Iris pigment epithelial cell (primary cell): ENCODE measurements at places on chromosomes 11 and 22.

DNA sequence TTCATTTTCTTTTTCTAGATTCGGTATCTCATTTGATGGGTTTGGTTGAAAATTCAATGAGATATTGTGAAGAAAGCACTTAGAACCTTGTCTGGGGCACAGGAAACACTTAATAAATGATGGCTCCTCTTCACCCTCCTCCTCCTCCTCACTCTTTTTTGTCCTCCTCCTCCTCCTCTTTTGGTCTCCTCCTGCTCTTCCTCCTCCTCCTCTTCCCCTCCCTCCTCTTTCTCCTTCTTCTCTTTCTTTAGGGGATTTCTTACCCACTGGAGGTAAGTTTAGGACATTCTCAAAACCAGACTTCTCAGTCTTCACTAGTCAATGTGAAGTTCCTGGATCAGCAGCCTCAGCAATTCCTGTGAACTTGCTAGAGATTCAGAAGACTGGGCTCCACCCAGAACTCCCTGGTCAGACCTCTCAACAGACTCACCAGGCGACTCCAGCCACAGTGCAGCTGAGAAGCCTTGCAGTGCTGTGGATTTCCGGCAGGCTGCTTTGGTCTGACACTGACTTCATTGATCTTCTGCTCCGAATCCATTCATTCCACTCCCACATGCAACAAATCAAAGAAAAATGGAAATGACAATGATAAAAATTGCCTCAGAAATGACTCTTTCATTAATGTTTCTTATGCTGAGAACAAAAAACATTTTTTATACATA, 368.6 kb upstream of the B3GAT1 start:
- no peak for DNase-seq

- no peak for DNase-seq
Measured at GRCh38 chr22:30614879-30615278, 7.9 kb downstream of the TCN2 start.

GRCh38 chr11:6411594-6412031, 7.3 kb downstream of the APBB1 start:
- DNase-seq = no peak

DNA sequence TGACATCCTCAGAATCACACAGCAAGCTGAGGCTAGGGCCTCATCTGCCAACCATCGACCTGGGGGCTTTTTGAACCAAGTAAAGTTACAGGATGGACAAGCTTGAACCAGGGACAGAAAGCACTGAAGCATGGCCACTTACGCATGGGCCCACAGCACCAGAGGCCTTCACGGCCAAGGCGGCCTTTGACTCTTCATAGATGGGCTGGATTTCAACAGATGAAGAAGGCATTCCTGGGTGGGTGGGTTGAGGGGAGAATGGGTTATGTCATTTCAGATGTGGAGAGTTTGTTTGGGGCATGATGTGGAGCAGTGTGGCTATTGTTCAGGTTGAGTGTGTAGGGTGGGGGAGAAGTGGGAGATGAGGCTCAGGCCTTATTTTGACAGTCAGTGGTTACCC, 60.2 kb downstream of the LRRC32 start:
- DNase-seq = no peak

DNA sequence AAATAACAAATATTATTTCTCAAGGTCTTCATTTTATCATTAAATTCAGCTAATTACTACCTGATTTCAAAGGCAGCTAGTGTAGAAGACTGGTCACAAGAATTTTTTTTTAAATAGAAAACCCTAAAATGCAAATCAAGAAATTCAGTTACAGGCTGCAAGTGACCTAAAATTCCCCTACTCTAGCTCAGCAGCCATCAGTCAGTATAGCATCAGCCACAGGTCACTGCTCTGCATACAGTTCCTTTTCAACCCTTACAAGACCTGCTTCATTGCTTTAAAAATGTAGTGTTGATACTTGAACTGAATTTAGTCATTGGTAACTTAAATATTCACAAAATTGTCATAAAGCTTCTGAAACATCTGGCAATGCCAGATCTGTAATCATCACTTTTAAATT, 9.5 kb upstream of the B3GNT6 start:
- no peak for DNase-seq

- DNase-seq = peak; percentile 5
Measured at GRCh38 chr11:106917973-106918372, 100.3 kb downstream of the GUCY1A2 start.

- DNase-seq = no peak
Measured at GRCh38 chr11:15913261-15913660, 443.1 kb downstream of the SOX6 start.

DNA sequence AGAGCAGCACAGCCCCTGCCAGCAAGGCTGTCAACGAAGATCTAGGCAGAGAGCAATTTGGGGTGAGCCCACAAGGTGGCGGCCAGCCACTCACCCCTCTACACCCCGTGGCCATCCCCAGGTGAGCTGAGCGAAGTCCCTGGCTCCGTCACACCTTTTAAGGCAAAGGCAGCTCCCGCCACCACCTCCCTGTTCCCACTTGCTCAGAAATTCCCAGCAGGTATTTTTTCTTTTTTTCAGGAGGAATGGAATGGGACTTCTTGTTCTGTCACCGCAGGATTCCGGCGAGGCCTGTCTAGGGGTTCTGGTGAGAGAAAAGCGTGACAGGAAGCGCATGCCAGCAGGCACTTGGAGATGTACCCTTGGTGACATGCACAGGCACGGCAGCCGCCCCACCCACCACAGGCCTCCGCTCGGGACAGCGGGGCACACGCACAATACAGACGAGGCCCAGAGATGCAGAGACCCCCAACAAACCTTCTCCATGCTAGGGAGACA, 10.0 kb downstream of the RPL3 start:
- no peak for DNase-seq

DNA sequence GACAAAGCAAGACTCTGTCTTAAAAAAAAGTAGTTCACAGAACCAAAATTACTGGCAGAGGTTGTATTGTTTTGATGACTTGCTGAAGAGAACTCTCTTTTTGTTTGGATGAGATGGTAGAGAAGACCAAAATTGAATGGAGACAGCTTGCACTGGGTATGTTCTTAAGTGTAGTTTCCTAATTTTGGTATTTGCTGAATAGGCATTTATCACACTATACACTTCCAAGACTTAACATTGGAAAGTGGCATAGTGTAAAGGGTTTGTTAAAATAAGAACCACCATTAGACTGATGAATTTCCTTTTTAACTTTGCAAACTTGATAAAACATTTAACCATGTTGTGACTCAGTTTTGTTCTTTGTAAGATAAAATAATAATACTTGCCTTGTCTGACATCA, 5.3 kb upstream of the DCUN1D5 start:
- DNase-seq = no peak

- no peak for DNase-seq
Measured at GRCh38 chr11:2426826-2427521, 17.3 kb downstream of the TRPM5 start.

- peak; percentile 75 for DNase-seq
Measured at GRCh38 chr11:12706545-12707499, 32.6 kb downstream of the TEAD1 start.

- peak; percentile 81 for DNase-seq
Measured at GRCh38 chr11:17921659-17922415, 91.0 kb downstream of the SERGEF start.

- DNase-seq = no peak
Measured at GRCh38 chr11:41955066-41955465, 495.6 kb upstream of the LRRC4C start.

GRCh38 chr22:19043121-19044085, 78.8 kb downstream of the DGCR2 start:
- no peak for DNase-seq

DNA sequence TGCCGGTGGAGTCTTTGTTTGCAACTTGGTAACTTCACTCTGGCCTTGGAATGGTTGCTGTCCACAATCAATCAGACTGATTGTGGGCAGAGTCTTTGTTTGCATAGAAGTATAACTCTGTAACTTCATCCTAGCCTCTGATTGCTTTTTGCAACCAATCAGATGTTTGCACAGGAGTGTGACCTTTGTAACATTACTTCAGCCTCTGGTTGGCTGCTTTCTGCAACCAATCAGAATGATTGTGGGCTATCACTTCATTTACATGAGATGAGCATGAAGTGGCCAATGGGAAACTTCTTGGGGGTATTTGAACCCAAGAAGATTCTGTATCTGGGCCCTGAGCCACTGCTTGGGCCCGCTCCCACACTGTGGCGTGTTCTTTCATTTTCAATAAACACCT, 79.6 kb upstream of the CLDN5 start:
- no peak for DNase-seq

- peak; percentile 25 for DNase-seq
Measured at GRCh38 chr11:26134481-26135355, 197.2 kb upstream of the ANO3 start.

- peak; percentile 94 for DNase-seq
Measured at GRCh38 chr11:1153951-1154493, 3.7 kb upstream of the MUC5AC start.

DNA sequence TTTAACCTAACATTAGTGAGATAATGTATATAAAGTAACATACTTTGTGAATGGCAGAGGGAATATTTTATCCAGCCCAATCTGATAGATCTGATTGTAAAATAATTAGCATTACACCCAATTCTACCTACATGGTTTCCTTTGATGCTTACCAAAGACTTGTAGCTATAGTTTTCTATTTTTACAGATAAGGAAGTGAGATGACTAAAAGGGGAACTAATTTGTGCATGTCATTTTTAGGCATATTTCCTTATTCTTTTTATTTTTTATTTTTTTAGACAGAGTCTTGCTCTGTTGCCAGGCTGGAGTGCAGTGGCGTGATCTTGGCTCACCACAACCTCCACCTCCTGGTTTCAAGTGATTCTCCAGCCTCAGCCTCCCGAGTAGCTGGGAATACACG, 793.7 kb upstream of the LRRC4C start:
- DNase-seq = no peak

DNA sequence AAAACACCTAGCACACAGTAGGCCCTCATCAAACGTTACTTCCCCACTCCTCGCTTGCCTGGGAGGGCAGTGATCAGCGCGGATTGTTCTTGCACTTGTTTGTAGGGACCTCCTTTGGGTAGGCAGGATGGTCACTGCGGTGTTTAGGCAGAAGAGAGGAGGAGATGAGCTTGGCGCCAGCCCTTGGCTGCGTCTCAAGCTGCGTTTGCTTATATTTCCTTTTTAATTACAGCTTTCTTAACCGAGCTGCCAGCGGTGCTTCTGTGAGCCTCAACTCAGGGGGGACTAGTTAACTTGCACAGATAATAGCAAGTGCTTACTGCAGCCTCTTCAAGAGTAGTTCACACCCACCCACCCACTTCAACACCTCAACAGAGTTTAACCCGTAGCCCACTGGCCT, 15.1 kb downstream of the IFT27 start:
- DNase-seq = no peak

DNA sequence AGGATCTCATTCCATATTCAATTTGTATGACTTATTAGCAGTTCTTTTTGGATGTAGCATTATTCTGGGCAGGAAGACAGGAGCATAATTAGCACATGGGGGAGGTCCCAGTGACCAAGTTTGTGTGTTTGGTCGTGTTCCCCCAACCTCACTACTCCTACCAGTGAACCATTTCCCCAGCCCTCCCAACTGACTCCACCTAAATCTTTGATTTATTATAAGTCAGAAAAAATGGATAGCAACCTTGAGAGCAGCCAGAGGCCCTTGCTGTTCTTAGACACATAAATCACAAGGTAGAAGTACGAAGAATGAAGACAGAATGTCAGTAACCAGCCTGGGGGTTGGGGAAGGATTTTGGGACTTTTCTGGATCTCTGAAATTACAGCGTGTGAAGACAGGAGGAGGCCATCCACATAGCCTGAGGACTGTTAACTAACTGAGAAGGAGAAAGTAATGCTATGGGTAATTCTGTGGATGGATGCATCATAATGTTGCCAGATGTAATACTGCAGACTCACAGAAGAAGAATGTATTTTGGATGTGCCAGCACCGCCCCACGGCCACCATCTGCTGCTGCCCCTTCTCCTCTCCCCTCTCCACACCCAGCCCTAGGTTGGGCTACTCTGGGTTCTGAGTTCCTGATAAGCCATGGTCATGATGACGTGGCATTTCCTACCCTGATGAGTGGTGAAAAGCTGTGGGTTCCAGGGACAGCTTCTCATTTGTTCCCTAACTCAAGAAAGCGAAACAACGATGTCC, 124.3 kb upstream of the TTC12 start:
- peak; percentile 92 for DNase-seq

GRCh38 chr22:29108137-29108536, 35.3 kb downstream of the KREMEN1 start:
- DNase-seq = peak; percentile 69

GRCh38 chr22:32569956-32570355, 95.3 kb downstream of the FBXO7 start:
- DNase-seq = no peak

- peak; percentile 75 for DNase-seq
Measured at GRCh38 chr22:23385678-23386631, 194.1 kb downstream of the IGLL1 start.

DNA sequence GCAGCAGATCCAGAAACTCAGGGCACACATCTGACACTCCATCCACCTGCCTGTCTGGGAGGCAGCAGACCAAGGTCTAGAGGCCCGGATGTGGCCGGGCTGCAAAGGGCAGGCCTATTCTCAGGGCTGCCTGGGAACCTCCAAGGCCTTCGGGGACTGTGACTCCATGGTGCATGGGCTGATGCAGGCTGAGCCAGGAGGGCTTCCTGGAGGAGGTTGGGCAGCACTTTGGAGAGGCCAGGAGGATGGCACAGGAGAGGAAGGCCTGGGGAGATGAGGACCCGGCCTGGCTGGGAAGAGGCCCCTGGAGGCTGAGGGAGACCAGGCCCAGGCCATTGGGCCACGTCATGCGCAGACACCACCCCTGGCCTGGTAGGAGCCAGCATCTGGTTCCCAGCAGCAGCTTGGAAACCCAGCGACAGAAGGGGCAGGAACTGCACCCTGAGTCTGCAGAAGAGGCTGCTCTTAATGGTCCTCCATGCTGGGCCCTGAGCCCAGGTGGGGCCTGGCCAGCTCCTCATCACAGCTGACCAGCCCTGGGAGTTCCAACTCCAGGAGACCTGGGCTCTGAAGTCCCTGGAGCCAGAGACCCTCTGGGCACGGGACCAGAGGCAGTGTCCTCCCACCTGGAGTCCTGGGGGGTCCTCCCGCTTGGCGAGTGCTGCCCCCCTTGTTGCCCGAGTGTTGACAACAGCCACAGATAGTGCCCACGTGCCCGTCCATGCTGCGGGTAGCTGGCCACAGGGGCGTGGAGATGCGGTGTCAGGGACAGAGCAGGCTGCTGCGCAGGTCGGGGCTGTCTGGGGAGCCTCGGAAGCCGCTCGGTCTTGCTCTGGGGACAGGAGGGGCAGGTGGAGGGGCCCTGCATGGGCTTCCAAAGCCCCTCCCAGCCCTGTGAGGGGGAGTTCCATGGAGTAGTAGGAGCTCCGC, 5.5 kb downstream of the PHLDA2 start:
- no peak for DNase-seq

DNA sequence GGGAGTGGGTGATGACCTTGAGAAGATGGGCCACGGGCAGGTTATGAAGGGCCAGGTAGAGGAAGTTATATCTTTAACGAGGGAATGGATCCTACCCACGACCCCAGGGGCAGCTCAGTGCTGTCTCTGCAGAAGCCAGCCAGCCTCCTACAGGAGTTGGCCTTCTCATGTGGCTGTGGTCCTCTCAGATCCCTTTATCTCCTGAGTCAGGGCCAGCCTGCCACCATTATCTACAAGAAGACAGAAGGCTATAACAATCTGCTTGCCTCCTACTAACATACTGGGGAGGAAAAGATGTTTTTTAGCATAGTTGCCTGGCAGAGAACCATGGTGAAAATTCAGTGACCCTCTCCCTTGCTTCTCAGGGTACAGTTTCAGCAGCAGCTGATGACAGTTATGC, 7.0 kb upstream of the YWHAH start:
- no peak for DNase-seq
